Activated CD4-positive, alpha-beta T cell treated with anti-CD3 and anti-CD28 coated beads for 1 hour (primary cell): ENCODE measurements at places on chromosomes 13 and 19.
A peak's percentile ranks its signal among the peaks of the same experiment; 100 is the strongest.

DNA sequence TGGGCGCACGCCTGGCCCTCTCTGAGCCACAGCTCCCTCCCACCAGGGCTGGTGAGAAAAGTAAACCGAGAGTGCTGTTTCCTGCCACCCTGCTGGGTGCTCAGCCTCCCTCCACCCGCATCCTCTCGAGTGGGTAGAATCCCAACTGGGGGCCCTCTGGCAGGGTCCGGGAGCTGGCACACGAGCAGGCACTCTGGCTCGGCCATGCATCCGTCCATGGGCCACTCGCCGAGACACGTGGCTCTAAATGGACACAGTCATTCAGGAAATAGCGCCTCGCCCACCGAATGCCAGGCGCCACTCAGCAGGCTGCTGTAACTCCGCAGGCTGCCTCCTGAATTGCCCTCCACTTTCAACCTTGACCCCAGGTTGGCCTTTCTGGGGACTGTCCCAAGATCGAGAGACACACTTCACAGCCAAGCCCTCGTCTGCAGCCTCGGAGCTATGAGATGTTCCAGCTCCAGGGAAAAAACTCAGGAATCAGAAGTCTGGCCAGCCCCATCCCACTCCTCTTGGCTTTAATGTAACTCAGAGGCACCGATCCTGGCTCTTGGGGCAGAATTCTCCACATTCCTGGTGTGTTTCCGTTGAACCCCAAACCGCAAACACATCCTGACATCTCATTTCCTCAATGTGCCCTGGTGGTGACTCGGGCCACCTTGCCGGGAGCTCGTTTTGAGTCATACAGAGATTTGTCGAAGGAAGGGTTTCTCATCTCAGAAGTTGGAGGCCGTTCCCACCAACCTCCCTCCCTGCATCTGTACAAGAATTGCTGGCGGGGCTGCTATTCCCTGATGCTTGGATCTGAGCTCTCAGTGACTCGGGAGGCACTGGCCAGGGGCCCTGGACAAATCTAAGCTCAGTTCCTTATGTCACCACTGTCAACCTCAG lies 14.1 kb downstream of the KLF2 start:
- DNase-seq, result peak; percentile 29

DNA sequence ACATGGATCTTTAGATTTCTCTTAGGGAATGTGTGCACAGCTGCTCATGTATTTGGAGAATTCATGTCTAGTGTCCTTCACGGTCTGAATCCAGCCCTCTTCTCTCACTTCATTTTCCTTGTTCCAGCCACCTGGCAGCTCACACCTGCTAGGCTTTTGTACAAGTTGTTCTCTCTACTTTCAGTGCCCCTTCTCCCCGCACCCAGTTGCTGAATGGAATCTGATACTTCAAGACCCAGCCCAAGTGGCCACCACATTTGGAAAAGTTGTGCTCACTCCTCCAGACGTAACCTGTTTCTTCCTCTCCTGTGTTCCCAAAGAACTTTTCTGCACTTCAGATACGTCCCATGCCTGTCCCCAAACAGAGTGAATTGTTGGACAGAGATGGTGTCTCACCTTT lies 235.6 kb downstream of the SHISA2 start:
- DNase-seq, result no peak

- peak; percentile 93 for DNase-seq
Observed at GRCh38 chr19:8592231-8593009, 15.2 kb upstream of the MYO1F start.

- DNase-seq, result no peak
Observed at GRCh38 chr13:91111476-91112200, 235.8 kb upstream of the MIR17HG start.

GRCh38 chr13:66864627-66865026 lies 365.5 kb downstream of the PCDH9 start:
- no peak for DNase-seq

DNA sequence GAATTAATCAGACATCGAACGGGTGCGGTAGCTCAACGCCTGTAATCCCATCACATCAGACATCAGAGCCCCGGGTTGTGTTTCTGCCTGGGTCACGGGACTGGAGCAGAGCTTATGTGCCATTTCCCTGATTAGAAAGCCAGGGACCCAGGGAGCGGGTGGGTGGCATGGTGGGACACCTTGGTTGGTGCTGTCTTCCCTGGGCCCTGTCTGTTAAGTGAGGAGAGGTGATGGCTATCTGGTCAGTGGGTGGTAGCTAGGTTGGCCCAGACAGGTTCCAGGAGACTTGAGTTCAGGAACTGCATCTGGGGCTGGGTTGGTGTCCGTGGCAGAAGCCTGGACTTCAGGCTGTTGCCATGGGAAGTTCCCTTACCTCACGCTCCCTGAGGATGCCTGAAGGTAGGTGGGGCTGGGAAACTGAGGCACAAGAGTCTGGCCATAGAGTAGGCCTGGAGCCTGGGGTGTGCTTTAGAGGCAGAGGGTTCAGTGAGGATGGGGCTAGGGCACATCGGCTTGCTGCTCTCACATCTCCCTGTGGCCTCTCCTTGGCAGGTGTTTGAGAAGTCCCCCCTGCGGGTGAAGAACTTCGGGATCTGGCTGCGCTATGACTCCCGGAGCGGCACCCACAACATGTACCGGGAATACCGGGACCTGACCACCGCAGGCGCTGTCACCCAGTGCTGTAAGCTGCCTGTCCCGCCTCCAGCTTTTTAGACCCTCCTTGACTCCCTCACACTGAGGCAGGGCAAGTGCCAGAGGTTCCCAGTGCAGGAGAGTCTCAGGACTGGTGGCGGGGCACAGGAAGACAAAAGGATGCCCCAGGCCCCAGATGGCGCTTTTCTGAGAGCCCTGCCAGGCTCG lies 2.1 kb downstream of the RPL18A start:
- DNase-seq, result no peak

DNA sequence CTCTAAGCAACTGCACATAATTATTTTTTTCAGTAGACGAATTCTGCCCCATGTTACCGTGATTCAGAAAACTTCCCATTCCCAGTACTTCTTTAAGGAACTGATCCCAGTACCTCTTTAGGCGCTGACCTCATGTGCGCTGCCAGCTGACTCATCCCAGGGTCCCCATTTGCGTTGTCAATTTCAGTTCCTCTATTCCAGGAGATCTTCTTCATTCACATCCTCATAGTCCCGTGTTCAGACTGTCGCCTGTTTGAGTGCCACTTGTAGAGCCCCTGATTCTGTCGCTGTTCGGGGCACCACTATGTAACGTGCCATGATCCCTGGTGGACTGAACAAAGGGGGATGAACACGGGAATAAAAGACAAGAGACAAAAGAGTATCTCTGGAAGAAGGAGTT lies 16.4 kb downstream of the FPR3 start:
- no peak for DNase-seq

- no peak for DNase-seq
Observed at GRCh38 chr19:37975596-37976515, 68.8 kb downstream of the SIPA1L3 start.

DNA sequence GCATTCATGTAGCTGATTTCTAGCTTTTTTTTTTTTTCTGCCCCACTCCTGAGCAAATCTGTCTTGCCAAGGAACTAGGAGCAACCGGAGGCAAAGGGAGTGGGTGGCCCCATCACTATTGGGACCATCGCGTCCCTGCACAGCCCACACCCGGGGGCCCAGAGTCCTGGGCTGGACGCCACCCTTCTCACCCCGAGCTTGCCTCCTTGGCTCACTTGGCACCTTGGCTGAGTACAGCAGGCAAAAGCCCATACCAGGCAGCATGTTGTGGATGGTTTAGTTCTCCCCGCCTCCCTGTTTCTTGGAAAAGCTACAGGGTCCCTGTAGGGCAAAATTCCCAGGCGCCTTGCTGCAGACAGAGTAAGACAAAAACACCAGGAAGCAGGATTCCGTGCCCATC lies 13.7 kb downstream of the SMIM24 start:
- DNase-seq, result no peak

DNA sequence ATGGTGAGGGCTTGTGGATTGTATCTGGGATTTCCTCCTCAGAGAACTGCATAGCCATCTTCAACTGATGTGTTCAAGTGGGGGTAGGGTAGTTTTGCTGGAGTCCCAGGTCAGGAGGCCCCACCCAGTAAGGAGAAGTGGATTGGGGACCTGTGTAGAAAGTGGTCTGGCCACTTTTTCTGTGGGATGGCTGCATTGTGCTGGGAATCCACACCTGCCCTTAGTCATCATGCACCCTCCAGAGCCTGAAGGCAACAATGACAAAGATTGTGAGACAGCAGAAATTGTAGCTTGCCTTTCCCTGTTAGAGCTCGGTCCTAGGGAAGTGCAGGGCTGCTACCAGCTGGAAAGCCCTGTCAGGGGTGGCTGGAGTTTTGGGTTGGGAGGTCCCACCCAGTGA lies 255.4 kb downstream of the NDFIP2 start:
- DNase-seq, result no peak

DNA sequence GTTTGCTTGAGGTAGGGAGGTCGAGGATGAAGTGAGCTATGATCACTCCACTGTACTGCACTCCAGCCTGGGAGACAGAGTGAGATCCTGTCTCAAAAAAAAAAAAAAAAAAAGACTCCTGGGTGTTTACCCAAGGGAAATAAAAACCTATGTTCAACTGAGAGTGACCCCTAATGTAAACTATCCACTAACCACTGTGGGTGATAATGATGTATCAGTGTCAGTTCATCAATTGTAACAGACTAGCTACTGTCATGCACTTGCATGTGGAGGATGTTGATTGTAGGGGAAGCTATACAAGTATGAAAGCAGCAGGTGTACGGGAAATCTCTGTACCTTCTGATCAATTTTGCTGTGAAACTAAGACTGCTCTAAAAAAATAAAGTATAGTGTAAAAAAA lies 2.6 kb upstream of the CIB3 start:
- no peak for DNase-seq

DNA sequence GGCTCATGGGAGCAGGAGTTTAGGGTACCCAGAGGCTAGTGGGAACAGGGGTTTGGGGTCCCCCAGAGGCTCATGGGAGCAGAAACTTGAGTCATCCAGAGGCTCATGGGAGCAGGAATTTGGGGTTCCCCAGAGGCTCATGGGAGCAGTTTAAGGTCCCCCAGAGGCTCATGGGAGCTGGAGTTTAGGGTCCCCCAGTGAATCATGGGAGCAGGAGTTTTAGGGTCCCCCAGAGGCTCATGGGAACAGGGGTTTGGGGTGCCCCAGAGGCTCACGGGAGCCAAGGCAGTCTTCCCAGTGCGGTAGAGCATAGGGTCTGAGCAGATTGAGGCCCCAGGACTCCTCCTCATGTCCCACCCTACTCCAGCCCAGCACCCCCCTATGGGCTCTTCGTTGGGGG lies 8.6 kb upstream of the FLT3LG start:
- DNase-seq, result no peak

DNA sequence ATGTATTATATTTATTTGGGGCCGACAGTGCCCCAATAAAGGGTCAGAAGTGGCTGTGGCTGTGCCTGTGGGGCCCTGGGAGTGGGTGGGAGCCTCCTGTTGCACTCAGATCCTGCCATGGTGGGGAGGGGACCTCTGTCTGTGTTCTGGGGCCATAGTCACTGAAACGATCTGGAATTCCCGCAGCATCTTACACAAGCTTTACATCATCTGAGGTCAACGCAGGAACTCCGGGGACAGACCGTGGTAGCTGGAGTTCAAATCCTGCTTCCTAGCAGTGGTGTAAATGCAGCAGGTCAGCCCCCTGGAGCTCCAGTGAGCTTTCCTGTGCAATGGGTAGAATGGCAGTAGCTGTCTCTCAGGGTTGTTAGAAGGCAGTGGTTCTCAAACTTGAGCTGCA lies 3.9 kb upstream of the SCN1B start:
- no peak for DNase-seq
